Esophagus squamous epithelium (tissue), 5 donors: ENCODE measurements at places on chromosomes 6 and 20.

DNA sequence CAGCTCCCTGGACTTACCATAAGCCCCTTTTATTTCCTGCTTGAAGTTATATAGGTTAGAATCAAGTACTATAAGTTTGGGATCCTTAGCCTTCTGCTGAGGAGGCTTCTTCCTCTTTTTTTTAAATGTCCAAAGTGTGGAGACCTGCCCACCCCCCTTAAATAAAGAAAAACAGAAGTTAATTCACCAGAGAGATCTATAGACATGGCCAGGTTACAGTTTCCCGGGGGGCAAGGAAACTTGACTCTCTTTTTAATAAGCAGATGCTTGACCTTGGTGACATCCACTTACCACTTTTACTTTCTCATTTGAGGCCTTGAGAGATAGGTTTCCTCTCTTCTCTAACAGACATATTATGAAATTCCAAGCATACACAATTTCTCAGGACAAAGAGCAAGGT, 88.3 kb downstream of the BMP2 start:
- no peak for DNase-seq

- no peak for DNase-seq
Measured at GRCh38 chr6:41739041-41739440, 3.6 kb upstream of the TFEB start.

DNA sequence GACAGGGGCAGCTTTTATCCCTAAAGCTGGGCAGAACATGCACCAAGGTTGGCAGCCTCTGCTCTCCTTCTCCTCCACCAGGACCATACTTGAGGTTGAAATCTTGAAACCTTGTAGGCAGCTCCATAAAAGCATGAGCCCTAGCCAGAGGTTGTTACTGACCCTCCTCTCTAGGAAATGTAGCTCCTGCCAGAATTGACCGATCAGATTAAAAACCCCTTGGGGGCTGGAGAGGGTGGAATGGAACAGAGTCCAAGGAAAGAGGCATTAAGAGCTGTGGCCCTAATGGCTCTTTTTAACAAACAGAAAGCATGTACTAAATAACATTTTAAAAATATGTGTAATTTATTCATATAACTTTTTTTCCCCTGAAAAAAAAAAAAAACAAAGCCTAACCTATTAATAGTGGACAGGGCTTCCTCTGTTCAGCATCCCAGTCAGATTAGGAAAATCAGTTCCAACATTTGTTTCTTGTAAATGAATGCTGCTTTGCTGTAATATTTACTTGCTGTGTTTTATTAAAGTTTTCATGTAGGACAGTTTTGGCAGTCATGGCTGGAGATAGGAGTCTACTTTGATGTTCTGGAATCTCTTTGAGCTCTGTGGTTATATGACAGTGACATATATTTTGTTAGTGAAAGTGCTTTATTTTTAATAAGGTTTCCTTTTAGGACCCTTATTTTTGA, 41.3 kb downstream of the MTHFD1L start:
- DNase-seq = no peak

GRCh38 chr6:83183082-83183828, 9.8 kb downstream of the PGM3 start:
- no peak for DNase-seq

- DNase-seq = no peak
Measured at GRCh38 chr6:25405442-25405841, 126.3 kb downstream of the CARMIL1 start.

GRCh38 chr20:51979226-51979625, 176.9 kb upstream of the SALL4 start:
- no peak for DNase-seq

- no peak for DNase-seq
Measured at GRCh38 chr6:117008618-117009017, 131.6 kb downstream of the RFX6 start.
